ENCODE measurements at places on chromosomes 7 and 10.

GRCh38 chr7:33982425-33982786, 77.1 kb downstream of the BMPER start:
- DNase-seq: no peak

GRCh38 chr7:135493362-135493761, 16.5 kb downstream of the CNOT4 start:
- DNase-seq: no peak

- no peak for DNase-seq
Observed at GRCh38 chr7:41238851-41239331, 464.0 kb downstream of the INHBA start.

DNA sequence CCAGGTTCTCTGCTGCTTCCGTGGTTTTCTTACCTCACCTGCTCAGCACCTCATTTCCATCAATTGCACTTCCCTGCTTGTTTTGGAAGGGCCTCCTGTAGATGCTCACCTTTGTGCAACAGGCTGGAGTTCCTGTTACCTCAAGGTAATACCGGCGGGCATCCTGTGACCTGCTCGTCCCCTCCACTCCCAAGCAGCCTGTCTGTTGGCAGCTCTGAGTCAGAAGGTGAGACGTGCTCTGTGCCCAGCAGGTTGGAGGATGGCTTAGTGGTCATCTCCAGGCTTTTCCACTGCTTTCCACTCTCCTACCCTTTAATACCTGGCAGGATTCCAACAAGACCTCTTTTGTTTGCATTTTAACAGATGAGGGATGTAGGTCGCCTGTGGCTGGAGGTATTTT, 86.0 kb downstream of the CAMK1D start:
- no peak for DNase-seq

- DNase-seq: no peak
Observed at GRCh38 chr7:112790586-112791003, 402 bp upstream of the TMEM168 start.

GRCh38 chr7:24480501-24480900, 92.8 kb upstream of the PALS2 start:
- no peak for DNase-seq

- no peak for DNase-seq
Observed at GRCh38 chr7:19690736-19691135, 18.1 kb downstream of the POLR1F start.

DNA sequence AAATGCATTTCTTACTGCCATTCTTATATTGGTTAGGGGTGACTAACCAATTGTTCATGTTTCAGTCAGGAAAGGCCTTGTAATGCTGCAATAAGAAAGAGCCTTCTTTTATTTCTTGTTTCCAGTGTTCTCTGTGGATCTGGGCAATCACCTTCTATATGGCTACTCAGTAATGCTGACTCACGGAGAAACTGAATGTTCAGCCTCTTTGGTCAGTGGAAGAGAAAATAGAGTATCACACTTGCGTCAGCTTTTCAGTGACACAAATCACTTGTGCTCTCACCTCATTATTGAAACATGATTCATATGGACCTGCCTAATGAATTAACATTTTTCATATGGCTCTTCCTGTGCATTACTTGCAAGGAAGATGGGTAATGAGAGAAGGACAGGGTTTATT, 243.9 kb upstream of the POT1 start:
- DNase-seq: no peak

- no peak for DNase-seq
Observed at GRCh38 chr10:61633665-61634064, 29.1 kb upstream of the CABCOCO1 start.

DNA sequence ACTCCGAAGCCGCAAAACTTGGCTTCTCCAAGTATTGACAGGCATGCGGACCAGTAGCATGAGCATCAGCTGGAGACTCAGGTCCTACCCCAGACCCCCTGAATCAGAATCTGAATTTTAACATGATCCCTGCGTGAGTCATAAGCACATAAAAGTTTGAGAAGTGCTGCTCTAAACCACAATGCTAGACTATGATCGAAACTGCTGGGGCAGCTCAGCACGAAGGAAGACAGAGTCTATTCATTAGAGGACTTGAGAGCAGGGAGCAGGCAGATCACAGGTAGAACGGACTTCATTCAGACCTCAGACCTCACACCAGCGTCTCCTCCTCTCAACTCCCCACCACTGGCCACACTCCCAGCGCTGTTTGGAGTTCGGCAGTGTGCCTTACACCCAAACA, 16.9 kb downstream of the CAMK2G start:
- DNase-seq: no peak

DNA sequence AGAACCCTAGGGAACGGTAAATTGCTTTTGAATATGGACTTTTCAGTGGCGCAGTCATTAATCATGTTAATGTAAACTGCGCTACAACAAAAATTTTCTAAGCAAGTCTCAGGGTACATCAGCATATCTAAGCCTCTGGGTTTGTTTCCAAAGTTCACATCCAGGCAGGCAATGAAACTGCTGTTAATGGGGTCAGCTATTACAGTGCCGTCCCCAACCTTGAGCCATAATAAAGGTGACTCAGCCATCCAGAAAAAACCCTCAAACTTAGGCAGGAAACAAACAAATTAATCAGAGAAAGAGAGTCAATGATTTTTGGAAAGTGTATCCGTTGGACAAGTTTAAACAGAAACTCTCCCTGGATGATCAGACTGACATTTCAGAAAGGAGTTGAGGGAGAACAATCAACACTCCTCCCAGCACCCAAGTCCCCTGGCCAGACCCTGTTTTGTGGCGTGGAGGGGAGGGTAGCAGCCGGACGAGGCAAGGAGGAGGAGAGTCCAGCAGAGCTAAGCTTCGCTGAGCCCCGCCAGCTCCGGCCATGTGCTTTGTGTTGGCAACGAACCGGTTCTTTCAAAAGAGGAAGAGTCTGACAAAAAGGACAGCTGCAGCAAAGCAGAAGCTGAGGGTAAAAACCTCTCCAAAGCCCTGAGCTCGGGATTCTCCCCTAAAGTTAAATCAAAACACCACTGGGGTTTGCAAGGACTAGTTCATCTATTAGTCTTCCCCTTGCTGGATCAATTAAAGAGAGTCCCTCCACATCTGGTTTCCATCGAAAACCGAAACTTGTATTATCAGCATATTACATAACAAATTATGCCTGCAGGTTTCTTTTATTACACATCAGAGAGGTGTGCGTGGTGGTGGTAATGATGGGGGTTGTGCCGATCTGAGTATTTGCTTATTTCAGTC, 3.6 kb downstream of the FAM53B start:
- DNase-seq: peak; percentile 57

DNA sequence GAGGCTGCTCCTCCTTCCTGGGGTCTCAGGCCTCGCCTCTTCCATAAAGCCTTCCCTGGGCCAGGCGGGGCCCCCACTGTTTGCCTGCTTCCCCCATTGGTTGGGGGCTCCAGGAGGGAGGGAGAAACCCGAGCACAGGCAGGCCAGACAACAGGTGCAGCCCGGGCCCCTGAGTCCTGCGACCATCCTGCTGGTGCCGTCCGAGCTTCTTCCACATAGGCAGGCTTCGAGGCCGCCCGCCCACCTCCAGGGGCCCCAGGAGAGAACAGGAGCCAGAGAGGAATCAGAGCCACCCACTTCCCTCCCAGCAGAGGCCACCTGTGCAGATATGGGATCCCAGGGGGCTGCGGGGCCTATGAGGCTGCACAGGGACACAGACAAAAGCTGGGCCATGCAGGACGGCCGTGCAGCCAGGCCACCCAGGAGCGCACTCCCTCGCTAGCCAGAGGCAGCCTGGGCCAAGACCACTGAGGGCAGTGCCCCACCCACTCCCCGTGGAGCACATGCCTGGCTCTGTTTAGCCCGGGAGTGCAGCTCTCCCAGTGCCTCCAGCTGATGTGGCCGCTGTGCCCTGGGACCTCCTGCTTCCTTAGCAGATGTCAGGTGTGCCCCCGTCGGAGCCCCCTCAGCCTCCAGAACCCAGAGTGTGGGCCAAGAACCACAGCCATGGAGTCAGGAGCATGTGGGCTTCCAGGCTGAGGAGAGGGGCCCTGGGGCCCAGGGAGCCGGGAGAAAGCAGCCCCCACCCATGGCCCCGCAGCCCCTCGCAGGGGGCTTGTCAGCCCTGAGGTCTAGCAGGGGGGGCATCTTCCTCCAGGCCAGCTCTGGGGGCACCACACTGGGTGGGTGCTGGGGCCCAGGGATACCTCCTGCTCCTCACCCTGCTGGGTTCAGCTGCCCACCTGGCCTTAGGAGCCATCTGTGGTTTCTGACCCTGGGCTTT, 59.9 kb upstream of the INPP5A start:
- DNase-seq: no peak

GRCh38 chr10:777913-778479, 88.5 kb upstream of the DIP2C start:
- DNase-seq: no peak

DNA sequence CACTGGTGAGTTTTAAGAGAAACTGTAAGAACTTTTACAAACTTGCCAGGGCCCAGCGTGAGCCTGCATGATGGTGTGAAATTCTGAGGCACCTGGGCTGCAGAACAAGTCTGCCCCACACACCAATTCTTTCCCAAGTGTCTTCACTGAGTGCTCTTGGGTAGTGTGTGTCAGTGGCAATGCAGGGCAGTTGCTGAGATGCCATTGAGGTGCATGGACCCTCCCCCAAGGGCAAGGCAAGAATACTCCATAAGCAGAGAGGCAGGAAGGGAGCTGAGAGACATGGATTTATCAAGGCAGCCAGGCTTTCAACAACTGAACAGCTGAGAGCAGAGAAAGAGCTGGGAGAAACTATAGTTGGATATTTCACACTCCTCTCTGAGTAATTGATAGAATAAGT, 801.2 kb downstream of the GRID1 start:
- DNase-seq: no peak
